PC-3 (cell line): ENCODE measurements at places on chromosomes 7 and 10. TPM values are rescaled to one million over a fixed set of nuclear protein-coding genes. Genes with fewer than 3 reads are reported as not detected.

The GSAP gene
- total RNA-seq: 2.5 and 6.5 TPM in 2 replicates

The STAG3 gene
- total RNA-seq: 0.07 and 1.2 TPM in 2 replicates

The GPR141 gene
- total RNA-seq: not detected in 2 replicates

DNA sequence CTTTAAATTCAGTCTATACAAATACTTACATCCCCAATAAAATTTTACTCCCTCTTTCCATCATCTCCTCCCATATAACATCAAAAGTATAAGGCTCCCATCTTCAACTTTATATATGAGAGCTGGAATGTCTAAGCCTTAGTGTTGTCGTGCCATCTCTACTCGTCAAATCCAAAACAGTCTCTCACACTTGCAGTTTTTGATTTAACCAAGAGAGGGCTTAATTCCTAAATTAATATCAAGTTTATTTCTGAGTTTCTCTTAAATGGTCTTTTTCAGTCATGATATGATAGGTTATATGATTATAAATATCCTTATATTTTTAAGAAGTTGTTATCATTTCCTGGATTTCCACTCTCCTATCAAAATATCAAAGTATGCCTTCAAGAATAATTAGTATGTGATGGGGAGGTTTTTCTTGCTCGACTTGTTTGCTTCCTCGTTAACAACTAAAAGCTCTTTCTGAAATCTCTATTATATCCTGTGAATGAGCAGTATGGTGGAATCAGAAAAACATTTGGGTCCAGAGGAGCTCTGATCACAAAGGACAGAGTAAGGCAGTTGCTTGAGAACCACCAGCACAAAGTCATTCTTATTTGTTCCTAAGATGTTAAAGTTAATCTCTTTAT is 12.5 kb upstream of the LIPK start:
- H3K27me3 ChIP-seq: no peaks in the 10 kb centered on the region
- no peaks in the 10 kb centered on the region for H3K4me1 ChIP-seq
- H3K36me3 ChIP-seq: no peaks in the 10 kb centered on the region
- no peak overlapping the region for H3K4me3 ChIP-seq
